ENCODE measurements at places on chromosomes 1 and 21.

DNA sequence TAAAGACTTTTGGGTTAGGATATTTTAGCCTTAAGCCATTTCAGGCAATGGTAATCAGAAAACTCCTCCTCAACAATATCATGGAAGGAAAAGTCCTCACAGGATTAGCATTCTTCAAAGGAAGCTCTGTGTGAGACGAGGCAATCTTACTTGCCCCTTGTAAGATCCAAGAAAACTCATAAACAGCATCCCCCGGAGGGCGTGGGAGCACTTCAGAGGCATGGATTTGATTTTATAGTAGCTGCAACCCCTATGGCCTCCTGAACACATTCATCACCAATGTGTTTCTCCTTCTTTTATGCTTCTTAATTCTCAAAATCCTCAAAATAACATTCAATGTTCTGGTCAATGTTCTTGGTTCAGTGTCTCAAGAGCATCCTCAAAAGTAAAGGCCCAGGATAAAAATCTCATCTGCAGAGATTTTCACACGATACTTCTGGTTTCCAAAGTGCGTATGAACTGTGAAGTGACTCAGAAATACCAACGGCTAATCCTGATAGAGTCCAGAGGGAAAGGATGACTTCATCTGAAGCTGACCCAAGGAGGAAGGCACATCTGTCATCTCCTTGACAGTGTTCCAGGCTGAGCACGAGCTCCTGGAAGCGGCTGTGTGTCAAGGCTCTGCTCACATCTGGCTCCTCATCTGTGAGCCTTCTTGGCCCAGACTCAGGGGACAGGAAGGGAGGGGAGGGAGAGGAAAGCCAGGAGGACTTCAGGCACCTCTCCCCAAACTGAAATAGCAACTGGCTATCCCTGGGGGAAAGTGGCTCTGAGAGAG, 49.3 kb upstream of the PSEN2 start:
- no peak for DNase-seq

DNA sequence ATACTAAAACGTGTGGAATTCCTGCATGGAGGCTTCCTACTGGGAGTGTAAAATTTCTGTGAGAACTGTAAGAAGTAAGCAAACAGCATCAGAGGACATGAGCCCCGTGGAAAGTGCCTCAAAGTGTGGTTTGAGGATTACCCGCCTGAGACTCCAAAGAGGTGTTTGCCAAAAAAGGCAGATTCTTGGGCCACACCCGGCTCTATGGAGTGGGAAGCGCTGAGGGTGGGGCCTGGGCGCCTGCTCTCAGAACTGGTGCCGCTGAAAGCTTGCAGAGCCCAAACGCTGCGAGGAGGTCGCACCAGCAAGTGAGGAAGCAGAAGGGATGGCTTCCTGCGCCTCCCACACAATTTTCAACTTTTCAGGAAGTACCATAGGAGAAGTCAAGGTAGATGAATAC, 43.0 kb upstream of the PSEN2 start:
- no peak for DNase-seq

GRCh38 chr1:201138311-201138840, 11.4 kb upstream of the ASCL5 start:
- no peak for DNase-seq

- DNase-seq = no peak
These were observed 142.2 kb downstream of the SLC45A1 start for GRCh38 chr1:8460132-8460544.

GRCh38 chr1:171346881-171347280, 32.9 kb downstream of the FMO4 start:
- no peak for DNase-seq

- no peak for DNase-seq
These were observed 333.9 kb downstream of the SRGAP2C start for GRCh38 chr1:121518726-121519041.

- DNase-seq = no peak
These were observed 33.3 kb downstream of the ODF2L start for GRCh38 chr1:86362807-86363206.

DNA sequence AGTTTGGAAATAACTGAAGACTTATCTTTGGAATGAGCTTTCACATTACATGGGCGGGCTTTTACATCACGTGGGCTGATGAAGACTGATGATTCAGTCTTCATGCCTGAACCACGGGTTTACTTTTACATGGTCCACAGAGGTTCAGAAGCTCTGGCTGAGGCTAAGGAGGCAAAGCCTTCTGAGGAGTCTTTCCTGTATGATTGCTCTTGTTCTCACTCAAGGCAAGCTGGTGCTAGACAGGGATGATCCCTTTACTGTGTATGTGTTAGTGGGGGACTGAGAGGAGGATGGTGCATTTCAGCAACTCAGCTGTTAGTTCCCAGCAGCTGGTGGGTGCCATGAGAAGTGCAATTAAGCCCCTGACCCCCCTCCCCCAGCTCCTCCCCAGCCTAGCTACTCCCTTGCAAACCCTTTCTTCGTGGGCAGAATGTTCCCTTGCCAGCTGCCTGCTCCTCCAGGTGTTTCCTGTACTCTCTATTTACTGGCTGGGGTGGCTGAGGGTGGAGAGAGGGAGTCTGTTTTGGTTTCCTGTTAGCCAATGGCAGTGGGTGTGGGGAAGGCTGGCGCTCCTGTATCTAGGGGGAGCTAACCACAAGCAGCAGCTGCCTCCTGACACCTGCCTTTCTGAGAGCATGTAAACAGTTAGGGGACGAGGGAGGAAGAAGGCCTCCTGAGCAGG, 15.4 kb downstream of the BTG2 start:
- DNase-seq = peak; percentile 94

DNA sequence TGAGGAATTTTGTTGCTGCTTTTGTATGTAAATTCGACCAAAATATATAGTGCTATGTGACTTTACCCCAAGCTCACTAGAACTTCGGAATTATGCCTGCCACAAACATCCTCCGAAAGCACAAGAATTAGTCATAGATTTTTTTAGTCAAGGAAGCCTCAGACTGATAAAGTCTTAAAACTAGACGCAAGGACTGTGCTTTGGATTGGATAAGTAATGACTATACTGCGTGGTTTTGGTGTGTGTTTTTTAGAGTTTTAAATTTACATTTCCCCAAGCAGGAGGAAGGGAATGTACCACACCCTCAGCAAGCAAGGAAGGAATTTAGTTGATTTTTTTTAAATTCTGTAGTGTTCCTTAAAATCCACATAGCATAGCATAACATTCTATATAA, 10.3 kb downstream of the WLS start:
- DNase-seq = no peak

DNA sequence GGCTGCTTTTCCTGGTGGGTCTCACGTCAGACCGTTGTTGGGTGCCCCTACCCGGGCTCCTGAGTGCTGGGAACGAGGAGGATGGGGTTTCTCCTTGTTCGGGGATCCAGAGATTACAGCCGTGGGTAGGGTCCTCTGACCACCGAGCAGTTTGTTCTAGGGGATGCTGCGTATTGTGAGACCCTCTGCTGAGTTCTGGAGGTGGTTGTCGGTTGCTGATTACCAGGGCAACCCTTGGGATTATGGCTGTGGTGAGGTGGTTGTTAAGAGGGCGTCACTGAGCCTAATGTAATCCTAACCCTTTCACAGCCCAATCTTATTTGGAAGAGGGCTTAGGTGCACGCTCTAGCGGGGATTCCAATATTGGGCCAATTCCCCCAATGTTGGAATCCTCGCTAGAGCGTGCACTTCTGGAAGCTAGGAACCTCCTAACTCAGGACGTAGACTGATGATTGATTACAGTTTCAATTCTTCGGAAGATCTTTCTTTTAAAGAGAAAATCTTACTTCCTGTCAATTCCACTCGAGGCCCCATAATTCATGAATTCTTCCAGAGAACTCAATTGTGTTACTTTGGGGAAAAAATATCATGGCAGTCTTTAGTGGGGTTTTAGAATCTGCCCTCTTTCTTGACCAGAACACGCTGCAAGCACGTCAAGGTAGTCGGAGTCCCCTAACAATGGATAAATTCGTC, 483 bp downstream of the TCEANC2 start:
- peak; percentile 29 for DNase-seq

DNA sequence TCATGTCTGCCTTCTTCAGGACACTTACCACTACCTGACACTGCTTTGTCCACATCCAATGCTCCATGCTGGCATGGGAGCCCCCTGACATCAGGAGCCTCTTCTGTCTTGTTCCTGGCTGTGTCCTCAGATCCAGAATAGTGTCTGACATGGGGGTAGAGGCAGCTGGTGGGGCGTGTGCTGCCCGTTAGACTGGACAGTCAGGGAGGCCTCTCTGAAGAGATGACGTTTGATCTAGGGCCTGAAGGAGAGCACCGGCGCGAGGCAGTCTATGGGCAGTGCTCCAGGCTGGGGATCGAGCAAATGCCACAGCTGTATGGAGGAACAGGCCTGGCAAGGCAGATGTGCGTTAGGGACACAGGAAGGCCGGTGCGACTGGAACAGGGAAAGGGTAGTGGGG, 16.6 kb downstream of the SLC9A1 start:
- DNase-seq = no peak

DNA sequence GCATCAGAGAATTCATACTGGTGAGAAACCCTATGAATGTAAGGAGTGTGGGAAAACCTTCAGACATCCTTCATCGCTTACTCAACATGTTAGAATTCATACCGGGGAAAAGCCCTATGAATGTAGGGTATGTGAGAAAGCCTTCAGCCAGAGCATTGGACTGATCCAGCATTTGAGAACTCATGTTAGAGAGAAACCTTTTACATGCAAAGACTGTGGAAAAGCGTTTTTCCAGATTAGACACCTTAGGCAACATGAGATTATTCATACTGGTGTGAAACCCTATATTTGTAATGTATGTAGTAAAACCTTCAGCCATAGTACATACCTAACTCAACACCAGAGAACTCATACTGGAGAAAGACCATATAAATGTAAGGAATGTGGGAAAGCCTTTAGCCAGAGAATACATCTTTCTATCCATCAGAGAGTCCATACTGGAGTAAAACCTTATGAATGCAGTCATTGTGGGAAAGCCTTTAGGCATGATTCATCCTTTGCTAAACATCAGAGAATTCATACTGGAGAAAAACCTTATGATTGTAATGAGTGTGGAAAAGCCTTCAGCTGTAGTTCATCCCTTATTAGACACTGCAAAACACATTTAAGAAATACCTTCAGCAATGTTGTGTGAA, 12.8 kb downstream of the ZFP69B start:
- DNase-seq = no peak

DNA sequence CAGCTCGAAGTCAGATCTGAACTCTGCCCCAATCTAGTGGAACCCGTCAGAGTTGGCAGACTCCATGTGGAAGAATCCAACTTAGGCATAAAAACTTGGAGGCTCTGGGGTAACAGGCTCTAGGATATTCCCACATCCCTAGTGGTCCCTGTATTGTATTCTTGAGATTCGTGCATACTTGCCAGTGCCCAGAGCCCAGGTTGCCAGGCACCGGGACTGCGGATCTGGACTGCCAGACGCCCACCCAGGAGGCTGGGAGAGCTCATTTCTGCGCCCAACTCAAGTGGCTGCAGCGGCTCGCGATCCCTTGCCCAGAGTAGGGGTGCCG, 1.1 kb downstream of the GRIK1 start:
- DNase-seq = no peak

DNA sequence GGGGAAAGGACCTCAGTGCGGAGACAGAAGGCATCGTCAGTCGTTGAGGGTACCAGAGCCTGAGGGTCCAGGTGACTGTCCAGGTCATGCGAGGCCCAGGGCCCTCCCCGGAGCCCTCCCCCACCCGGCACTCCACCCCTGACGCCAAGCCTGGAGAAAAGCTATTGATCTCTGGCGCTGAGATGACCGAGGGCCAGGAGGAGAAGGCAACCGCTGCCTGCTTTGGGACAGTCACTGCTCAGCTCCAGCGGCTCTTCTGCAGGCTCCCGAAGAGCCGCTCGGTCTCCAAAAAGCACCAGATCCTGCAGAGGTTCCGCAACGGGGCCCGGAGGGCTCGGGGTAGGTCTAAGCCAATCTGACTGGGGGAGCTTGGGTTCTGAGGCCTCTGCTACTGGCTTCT, 10.9 kb downstream of the RASSF5 start:
- DNase-seq = no peak

GRCh38 chr1:20380616-20381035, 90.0 kb downstream of the VWA5B1 start:
- DNase-seq = no peak

GRCh38 chr1:206854401-206855129, 10.9 kb upstream of the IL20 start:
- no peak for DNase-seq

- no peak for DNase-seq
These were observed 8.7 kb downstream of the BATF3 start for GRCh38 chr1:212690816-212691403.

DNA sequence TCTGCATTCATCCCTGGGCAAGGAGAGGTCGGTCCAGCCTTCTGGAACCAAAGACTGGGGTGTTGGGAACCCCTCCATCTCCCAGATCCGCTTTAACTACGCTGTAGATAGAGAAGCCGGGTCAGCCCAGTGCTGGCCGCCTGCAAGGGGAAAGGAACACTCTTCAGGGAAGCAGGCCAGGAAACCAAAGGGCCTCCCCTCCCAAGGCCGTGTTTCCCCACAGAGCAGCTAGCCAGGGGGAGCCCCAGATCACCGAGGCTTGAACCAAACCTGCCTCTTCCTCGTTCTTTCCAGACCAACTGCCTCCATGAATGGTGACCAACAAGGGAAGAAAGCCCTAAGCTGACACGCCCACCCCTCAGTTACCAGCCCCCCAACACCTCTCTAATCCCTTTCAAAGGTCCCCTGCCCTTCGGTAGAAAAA, 1.2 kb upstream of the CHD5 start:
- no peak for DNase-seq

- DNase-seq = no peak
These were observed 83.1 kb downstream of the FMN2 start for GRCh38 chr1:240174734-240175133.

DNA sequence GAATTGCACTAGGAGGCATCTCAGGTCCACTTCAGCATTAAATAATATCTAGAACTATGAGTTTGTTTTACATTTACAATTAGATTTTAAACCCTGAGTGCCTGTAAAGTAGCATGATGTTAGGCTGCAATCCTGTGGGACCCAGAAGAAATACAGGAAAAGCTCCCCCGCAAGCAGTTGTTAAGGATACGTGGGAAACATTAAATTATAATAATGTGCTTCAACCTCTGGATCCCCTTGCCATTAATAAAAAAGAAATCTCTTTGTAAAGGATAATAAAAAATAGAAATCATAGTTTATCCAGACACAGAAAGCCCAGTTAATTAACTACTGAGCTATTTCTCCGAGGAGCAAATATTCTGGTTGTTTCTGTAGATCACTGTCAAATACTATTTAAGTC, 106.0 kb downstream of the PCNX2 start:
- no peak for DNase-seq

DNA sequence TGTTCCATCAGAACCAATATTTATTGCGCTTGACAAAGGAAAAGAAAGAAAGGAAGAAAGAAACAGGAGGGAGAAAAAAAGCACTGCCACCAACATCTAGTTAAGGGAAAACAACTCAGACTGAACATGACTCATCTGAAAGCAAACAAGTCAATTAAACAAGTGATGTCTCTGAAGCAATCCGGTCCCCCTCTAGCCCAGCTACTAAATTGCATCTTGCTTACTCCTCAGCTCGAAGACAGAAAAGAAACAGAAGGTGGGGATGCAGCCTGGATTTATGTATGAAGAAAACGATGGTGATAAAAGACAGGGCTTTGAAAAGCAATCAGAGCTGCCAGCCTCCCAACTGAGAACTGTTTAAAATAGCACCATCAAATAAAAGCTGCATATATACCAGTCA, 188.2 kb downstream of the OMA1 start:
- DNase-seq = no peak

- DNase-seq = no peak
These were observed 265.9 kb downstream of the PDE4B start for GRCh38 chr1:66058558-66058957.

Data from NCI-H2107 (cell line).